GM06990 (cell line): ENCODE measurements at places on chromosomes 6 and 20.
A peak's percentile ranks its signal among the peaks of the same experiment; 100 is the strongest.

- peak; percentile 16 for DNase-seq
Measured at GRCh38 chr6:16741112-16742016, 19.9 kb downstream of the ATXN1 start.

- peak; percentile 20 for DNase-seq
Measured at GRCh38 chr20:47620808-47621805, 119.4 kb downstream of the NCOA3 start.

GRCh38 chr20:1946762-1947534 lies 46.9 kb downstream of the PDYN start:
- DNase-seq, result no peak

GRCh38 chr6:131060311-131060710 lies 2.7 kb downstream of the EPB41L2 start:
- peak; percentile 23 for DNase-seq

- no peak for DNase-seq
Measured at GRCh38 chr6:111096246-111096645, 8.9 kb downstream of the SLC16A10 start.

DNA sequence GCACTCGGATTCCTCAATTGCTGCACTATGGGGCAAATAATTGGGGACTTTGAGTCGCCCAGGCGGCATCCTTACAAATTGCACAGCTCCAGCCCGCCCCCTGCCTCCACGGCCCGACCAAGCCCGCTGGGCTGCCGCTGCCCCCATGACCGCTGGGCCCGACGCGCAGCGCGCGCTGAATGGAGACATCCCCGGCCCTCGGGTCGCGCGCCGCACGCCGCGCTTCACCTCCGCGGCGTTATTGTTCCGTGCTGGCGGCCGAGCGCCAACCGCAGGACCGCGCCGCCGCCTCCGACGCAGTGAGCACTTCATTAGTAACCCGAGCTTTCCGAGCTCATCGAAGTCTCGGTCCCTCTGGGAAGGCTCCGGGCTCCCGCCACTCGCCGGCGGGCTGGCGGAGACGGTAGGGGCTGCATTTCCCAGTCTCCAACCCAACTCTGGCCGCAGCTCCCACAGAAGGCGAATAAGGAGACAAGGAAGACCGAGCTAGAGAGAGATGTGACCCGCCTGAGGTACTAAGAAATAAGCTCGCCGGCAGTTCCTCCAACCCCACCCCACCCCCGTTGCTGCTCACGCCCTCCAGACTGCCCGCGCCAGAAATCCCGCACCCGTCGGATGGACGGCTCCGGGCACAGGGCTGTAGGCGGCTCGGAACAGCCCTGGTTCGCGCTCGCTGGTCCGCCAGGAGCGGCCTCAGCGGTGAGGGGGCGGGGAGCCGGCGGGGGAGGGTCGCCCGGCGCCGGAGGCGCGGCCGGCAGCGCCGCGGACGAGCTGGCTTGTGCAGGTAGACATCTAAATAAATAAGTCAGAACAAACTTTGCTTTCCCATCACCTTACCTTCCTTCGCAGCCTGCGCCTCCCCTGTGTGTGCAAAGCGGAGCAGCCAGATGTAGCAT lies 703 bp downstream of the EPHA7 start:
- no peak for DNase-seq

DNA sequence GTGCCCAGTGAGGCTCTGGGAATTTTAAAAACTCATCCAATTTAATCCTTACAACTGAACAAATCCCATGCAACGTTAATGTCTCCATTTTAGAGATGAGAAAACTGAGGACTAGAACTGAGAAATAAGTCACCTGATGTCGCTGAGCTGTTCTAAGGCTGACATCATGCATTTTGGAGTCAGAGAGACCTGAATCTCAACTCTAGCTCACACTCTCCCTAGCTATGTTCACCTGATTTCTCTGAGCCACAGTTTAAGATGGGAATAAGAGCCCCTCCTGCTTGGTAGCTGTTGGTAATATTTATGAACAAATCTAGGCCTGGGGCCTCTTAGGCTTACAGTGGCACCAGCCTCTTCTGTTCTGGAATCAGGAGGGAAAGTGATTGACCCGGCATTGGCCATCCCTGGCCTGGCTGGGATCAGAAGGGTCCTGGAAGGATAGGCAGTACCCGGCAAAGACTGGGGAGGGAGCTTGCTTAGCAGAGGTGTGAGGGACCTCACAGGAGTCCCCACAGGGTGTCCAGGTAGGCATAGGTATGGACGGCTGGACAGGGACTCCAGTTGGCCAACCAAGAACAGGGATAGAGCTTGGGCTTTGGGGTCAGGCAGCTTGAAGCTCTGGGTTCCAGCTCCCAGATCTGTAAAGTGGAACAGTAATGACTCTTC lies 18.8 kb upstream of the CSNK2A1 start:
- no peak for DNase-seq

DNA sequence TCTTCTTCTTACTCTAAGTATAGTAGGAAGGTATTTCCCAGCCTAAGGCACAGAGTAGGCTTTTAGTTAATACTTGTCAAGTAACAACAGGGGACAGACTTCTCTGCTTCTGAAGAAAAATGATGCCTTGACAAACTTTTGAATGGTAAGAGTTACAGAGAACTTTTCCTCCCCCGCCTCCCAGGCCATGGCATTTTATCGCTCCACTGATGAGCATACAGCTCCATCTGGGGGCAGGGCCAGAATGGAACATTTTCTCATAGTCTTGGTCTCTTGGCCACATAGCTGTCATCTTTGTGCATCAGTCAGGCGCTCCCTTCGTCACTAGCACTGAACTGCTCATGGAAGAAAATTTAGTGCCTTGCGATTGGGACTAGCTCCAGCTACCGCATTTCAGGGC lies 1066.8 kb upstream of the CITED2 start:
- no peak for DNase-seq

- no peak for DNase-seq
Measured at GRCh38 chr20:63687419-63688178, 8.9 kb upstream of the TNFRSF6B start.

DNA sequence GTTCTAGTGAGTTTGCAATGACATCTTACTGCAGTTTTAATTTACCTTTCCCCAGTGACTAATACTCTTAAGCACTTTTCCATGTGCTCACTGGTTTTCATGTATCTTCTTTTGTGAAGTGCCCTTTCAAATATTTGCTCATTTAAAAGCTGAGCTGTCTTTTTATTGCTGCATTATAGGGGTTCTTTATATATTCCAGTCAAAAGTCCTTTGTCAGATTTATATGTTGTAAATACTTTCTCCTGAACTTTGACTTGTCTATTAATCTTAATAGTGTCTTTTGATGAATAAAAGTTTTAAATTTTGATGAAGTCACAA lies 50.2 kb upstream of the ELOVL5 start:
- no peak for DNase-seq

GRCh38 chr6:18025596-18025995 lies 38.2 kb upstream of the KIF13A start:
- DNase-seq, result no peak

DNA sequence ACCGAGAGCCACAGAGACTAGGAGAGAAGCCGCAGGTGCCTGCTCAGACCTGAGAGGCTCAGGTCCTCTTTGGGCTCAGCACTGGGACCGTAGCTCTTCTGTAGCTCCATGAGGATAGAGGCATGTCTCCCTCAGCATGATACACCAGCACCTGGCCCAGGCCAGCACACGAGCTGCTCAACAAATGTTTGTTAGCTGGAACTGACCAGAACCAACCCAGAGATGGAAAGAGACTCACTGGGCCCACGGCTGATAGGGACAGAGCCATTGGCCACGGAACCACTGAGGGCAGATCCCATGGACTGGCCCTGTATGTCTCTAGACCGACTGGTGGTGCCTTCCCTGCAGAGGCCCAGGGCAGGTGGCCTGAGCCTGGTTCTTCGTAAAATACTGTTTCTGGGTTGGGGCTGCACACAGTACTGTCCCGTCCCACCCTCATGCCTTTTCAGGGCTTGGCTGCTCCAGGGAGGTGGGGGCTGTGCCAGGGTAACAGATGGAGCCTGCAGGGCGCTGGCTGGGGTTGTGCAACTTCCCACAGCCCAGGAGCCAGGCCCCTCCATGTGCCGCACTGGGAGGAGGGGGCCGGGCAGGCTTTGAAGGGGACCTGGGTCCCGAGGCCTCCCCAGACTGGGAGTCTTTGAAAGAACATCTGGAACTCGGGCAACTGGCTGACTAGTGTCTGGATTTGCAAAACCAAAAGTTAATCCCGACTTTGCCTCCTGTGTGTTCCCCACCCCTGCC lies 5.2 kb downstream of the C20orf204 start:
- DNase-seq, result no peak

GRCh38 chr6:6728169-6728941 lies 139.8 kb downstream of the LY86 start:
- DNase-seq, result no peak

DNA sequence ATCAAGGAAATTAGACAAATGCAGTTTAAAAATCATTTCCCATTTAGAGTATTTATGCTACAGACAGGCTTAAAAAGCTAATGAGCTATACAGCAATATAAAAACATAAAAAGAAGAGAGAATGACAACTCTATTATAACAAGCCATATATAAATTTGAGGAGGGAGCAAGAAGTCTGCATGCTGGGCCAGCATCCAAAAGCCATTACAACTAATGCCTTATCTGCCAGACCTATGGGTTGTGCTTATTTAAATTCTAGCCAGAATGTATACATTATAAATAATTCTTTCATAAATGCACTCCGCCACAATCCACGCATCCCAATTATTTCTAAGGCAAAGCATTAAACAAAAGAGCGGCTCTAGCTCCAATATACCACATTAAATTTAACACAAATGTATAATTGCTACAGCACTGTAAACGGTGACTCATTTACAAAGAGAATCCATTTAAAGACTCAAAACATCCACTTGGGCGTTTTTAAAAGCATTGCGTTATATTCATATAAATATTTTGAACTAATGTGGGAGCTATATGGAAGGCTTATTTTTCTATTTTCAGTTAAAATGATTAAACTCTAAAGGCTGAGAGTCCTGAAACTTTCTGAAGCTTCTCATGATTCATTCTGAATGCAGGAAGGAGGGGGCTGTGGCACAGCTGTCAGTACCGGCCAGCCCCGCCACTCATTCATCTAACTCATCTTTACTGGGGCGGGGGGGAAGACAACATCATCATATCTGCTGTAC lies 37.7 kb upstream of the RAB22A start:
- DNase-seq, result no peak
